Activated CD4-positive, alpha-beta memory T cell treated with anti-CD3 and anti-CD28 coated beads for 36 hours (primary cell): ENCODE measurements at places on chromosomes 4 and X. TPM values are rescaled to one million over a fixed set of nuclear protein-coding genes. Genes with fewer than 3 reads are reported as not detected.

The BCAP31 gene
- 121 TPM for total RNA-seq

The DMRTC1 gene
- not detected for total RNA-seq

The GRIA3 gene
- not detected for total RNA-seq

The GPRASP1 gene
- total RNA-seq, result 4.1 TPM

The PDE6B gene
- total RNA-seq, result 16.1 TPM

The F8A2 gene
- total RNA-seq, result not detected

DNA sequence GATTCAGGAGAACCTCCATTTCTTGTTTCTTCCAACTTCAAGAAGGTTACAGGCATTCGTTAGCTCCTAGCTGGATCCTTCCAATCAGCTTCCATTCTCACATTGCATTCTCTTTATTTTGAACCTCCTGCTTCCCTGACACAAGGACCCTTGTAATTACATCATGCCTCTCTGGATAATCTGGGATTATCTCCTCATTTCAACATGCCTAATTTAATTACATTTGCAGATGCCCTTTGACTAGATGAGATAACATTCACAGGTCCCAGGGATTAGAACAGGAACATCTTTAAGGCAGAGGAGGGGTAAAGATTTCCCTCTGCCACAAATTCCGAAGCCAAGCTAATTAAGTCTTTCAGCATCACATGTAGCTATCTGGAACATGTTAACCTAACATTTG is 753.8 kb upstream of the PCDH7 start:
- DNase-seq, result no peak
- H3K27me3 ChIP-seq, result no peaks in the 10 kb centered on the region
- H3K4me1 ChIP-seq, result no peaks in the 10 kb centered on the region

- H3K4me1 ChIP-seq, result no peaks in the 10 kb centered on the region
- H3K27ac ChIP-seq, result no peak overlapping the region
- peaks cover 9% of the 10 kb centered on the region for H3K36me3 ChIP-seq
- DNase-seq, result no peak
- H3K27me3 ChIP-seq, result no peaks in the 10 kb centered on the region
- H3K4me3 ChIP-seq, result no peak overlapping the region
These were observed 69.8 kb downstream of the PTTG2 start for GRCh38 chr4:38030023-38030422.

GRCh38 chr4:71429962-71430361 is 91.1 kb downstream of the SLC4A4 start:
- H3K27me3 ChIP-seq, result no peaks in the 10 kb centered on the region
- no peak overlapping the region for H3K27ac ChIP-seq
- no peaks in the 10 kb centered on the region for H3K4me1 ChIP-seq
- H3K36me3 ChIP-seq, result no peaks in the 10 kb centered on the region

GRCh38 chrX:131894995-131895394 is 128.1 kb upstream of the STK26 start:
- no peak overlapping the region for H3K4me3 ChIP-seq
- H3K36me3 ChIP-seq, result no peaks in the 10 kb centered on the region
- H3K27me3 ChIP-seq, result no peaks in the 10 kb centered on the region

GRCh38 chrX:144637731-144638130 is 609.6 kb upstream of the SPANXN1 start:
- H3K27ac ChIP-seq, result no peak overlapping the region
- no peaks in the 10 kb centered on the region for H3K36me3 ChIP-seq
- H3K4me1 ChIP-seq, result no peaks in the 10 kb centered on the region
- no peak for DNase-seq
- H3K27me3 ChIP-seq, result no peaks in the 10 kb centered on the region

- no peaks in the 10 kb centered on the region for H3K27me3 ChIP-seq
- H3K36me3 ChIP-seq, result peaks cover 11% of the 10 kb centered on the region
- peaks cover 15% of the 10 kb centered on the region for H3K4me1 ChIP-seq
These were observed 34.3 kb downstream of the NLGN3 start for GRCh38 chrX:71178908-71179307.

DNA sequence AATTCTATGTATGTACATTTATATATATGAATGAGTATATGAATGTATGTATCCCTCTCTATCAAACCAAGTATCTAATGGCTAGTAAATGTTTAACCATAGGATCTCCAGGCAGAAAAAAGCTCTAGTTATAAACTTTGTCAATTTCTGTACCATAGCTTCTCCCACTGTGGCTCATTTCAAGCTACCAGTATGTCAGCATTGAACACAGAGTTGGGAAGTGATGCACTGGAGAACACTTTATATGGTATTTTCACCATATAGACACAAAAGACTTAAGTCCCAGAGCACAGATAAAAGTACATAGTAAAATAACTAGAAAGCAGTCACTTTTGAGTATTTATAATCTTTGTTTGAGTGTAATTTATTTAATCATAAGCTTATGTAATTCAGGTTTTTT is 53.9 kb upstream of the ATP8A1 start:
- no peak overlapping the region for H3K4me3 ChIP-seq
- no peaks in the 10 kb centered on the region for H3K36me3 ChIP-seq
- no peaks in the 10 kb centered on the region for H3K4me1 ChIP-seq
- peaks cover 14% of the 10 kb centered on the region for H3K27me3 ChIP-seq

DNA sequence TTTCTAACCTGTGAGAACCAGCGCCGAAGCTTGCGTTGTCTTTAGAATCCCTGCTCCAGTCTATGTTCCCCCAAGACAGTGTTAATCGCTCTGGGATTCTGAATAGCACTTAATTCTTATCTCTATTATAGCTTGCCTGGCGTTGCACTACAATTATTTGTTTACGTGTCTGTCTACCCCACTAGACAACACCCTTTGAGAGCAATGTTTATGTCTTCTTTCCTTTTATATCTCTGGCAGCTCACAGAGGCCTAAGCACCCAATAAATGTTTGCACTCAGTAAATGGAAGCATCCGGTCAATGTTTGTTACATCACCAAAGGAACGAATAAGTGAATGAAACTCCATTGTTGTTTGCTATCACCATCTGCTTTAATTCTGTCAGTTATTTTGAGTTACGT is 4.8 kb upstream of the NHS start:
- H3K4me3 ChIP-seq, result no peak overlapping the region
- peaks cover 8% of the 10 kb centered on the region for H3K27me3 ChIP-seq
- H3K36me3 ChIP-seq, result no peaks in the 10 kb centered on the region

DNA sequence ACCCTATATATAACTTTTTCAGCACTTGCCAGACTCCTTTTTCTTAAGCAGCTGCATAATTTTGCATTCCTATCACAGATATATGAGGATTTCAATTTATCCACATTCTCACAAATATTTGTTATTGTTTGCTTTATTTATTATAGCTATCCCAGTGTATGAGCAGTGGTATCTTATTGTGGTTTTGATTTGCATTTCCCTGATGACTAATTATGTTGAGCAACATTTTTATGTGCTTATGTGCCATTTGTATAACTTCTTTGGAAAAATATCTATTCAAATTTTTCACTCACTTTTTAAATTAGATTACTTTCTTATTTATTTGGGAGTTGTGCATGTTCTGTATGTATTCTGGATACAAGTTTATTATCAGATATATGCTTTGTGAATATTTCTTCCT is 361.9 kb downstream of the KCTD8 start:
- no peaks in the 10 kb centered on the region for H3K36me3 ChIP-seq
- no peaks in the 10 kb centered on the region for H3K4me1 ChIP-seq
- H3K4me3 ChIP-seq, result no peak overlapping the region
- no peak for DNase-seq
- no peaks in the 10 kb centered on the region for H3K27me3 ChIP-seq

DNA sequence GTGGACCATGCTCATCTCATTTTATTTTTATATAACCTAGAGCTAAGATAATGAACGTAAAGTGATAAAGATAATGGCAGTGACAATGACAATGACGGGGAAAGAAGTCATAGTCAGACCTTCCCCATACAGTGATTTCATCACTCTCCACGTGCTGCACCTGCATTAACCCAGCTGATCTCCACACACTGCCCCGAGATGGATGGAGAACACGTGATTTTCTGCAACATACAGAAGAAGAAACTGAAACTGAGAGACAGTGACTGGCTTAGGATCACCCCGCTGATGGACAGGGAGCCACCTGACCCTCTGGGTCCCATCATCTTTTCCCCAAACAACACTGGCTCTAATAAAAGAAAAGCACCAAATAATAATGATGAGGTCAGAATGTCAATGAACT is 22.0 kb downstream of the EVC2 start:
- no peaks in the 10 kb centered on the region for H3K27me3 ChIP-seq

- no peaks in the 10 kb centered on the region for H3K4me1 ChIP-seq
- H3K27ac ChIP-seq, result no peak overlapping the region
- H3K27me3 ChIP-seq, result peaks cover 19% of the 10 kb centered on the region
- DNase-seq, result no peak
- no peak overlapping the region for H3K4me3 ChIP-seq
- no peaks in the 10 kb centered on the region for H3K36me3 ChIP-seq
These were observed 19.3 kb downstream of the PPP2R2C start for GRCh38 chr4:6452897-6453687.

GRCh38 chr4:87353592-87353991 is 30.9 kb upstream of the HSD17B13 start:
- H3K27me3 ChIP-seq, result no peaks in the 10 kb centered on the region
- no peak overlapping the region for H3K4me3 ChIP-seq
- no peak overlapping the region for H3K27ac ChIP-seq

GRCh38 chr4:150056569-150056968 is 21.7 kb upstream of the DCLK2 start:
- no peak overlapping the region for H3K27ac ChIP-seq
- no peaks in the 10 kb centered on the region for H3K36me3 ChIP-seq
- H3K27me3 ChIP-seq, result peaks cover 3% of the 10 kb centered on the region
- no peaks in the 10 kb centered on the region for H3K4me1 ChIP-seq
- DNase-seq, result no peak
- no peak overlapping the region for H3K4me3 ChIP-seq

GRCh38 chrX:8755116-8755515 is 23.2 kb upstream of the ANOS1 start:
- no peaks in the 10 kb centered on the region for H3K36me3 ChIP-seq
- H3K4me3 ChIP-seq, result no peak overlapping the region
- H3K27ac ChIP-seq, result no peak overlapping the region

- no peak overlapping the region for H3K27ac ChIP-seq
- DNase-seq, result no peak
- no peaks in the 10 kb centered on the region for H3K36me3 ChIP-seq
These were observed 1326.3 kb downstream of the C4orf33 start for GRCh38 chr4:130422261-130422660.
